ENCODE measurements at places on chromosomes 2 and 18.

DNA sequence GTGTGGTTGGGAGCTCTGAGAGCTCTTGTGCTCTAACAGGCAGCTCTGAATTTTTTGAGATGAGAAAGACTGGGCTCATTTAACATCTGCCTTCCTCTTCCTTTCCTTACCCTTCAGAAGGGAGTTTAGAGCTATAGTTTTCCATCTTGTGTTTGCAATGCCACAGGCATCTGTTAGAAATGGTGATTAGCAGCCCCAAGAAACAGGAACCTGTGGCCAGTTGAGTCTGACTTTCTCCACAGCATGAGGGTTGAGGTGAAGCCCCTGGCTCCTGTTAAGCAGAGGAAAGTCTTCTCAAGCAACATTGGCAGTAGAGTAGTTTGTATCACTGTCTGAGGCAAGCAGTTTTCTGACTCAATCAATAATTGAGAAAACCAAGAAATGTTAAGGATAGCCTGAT lies 577.4 kb downstream of the ZEB2 start:
- DNase-seq = peak; percentile 71

GRCh38 chr2:8094526-8094925 lies 587.3 kb upstream of the ID2 start:
- DNase-seq = no peak

DNA sequence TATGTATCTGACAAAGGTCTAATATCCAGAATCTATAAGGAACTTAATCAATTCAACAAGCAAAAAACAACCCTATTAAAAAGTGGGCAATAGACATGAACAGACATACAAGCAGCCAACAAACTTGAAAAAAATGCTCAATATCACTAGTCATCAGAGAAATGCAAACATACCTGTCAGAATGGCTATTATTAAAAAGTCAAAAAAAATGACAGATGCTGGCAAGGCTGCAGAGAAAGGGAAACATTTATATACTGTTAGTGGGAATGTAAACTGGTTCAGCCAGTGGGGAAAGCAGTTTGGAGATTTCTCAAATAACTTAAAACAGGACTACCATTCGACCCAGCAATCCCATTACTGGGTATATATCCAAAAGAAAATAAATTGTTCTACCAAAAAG lies 21.6 kb downstream of the SESTD1 start:
- DNase-seq = no peak

DNA sequence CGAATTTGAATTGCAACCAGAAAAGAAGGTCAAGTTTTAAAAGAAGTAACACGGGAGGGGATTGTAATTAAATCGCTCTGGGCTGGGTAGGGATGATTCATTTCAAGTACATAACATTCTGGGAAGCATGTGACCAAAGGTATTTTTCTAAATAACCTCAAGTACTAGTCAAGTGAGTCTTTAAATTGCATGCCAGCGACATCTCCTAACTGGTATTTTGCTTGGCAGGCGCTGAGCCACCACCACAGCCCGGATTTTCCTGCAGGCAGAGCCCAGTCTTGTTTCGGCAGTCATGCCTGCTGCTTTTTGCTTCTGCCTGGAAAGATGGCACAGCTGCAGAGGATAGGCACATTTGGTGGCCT lies 33.7 kb upstream of the NPAS2 start:
- DNase-seq = no peak

GRCh38 chr18:3526421-3527354 lies 76.7 kb downstream of the TGIF1 start:
- peak; percentile 26 for DNase-seq

GRCh38 chr2:50026236-50026635 lies 871.9 kb upstream of the FSHR start:
- DNase-seq = no peak

GRCh38 chr18:68234131-68234530 lies 480.8 kb downstream of the TMX3 start:
- DNase-seq = no peak

DNA sequence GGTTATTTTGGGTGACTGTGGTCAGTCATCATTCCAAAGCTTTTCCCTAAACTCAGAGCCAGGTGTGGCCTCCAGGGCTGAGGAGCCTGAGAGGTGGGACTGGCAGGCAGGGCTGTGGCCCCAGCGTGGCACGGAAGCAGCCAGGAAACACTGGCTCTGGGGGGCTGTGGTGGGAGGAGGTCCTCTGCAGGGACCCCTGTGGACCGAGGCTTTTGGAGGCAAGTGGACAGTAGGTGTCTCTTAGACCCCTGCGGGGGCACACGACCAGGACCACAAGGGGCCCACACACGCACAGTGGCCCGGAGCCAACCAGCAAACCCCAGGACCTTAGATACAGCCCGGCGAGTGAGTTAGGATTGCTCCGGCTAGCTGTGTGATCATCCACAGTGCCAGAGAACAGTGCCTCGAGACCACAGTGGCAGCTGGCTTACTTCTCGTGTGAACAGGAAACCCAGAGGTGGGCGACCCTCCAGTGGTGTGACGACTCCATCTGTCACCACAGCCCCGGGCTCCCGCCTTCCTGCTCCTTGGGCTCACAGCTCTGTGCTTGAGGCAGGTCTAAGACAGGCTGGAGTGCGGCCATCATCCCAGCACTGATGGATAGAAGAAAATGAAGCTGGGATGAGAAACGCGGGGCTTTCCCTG lies 1.6 kb upstream of the RTP5 start:
- DNase-seq = no peak

- no peak for DNase-seq
Measured at GRCh38 chr2:49827366-49827765, 673.1 kb upstream of the FSHR start.

- peak; percentile 90 for DNase-seq
Measured at GRCh38 chr2:38076152-38076709, 280 bp upstream of the CYP1B1 start.

- no peak for DNase-seq
Measured at GRCh38 chr2:204255526-204255925, 289.7 kb upstream of the PARD3B start.

GRCh38 chr2:135818937-135819610 lies 17.9 kb downstream of the LCT start:
- peak; percentile 88 for DNase-seq

DNA sequence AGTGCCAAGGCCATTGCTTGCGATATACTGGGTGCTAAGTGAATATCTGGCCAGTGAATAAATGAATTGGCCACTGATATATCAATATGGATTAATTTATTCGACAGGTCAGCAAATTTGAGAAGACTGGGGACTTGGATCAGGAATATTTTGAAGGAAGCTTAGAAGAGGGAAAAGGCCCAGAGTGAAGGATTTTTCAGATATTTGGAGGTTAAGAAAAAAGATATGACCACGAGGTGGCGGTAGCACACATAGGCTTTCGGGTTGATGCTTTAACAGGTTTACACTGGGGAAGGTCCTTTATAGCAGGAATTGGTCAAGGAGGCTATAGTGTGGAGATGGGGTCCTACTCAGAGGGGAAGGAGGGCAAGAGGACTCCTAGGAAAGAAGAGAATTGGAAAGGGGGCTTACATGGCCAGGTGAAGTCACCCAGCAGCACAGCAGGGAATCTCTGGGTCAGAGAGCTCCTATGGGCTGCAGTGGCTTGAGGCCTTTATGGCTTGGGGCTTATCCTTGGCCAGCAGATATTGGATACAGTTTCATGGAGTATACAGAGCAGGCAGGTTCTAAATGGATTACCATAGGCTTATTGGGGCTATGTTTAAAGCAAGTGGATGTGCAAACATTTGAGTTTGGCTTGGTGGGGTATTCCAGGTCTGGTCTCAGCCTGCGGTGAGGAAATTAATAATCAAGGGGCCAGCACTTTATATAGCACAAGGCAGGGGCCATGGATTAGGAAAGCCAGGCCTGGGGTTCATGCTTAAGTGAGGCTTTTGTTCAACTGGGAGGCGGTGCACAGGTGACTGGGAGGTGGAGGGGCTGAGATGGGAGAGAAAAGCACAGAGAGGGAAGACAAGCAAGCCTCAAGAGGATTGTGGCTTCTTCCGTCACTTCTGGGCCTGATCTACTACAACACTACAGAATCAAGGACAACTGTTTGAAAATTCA lies 9.7 kb downstream of the IL1RN start:
- DNase-seq = peak; percentile 71

- DNase-seq = no peak
Measured at GRCh38 chr2:241458687-241459086, 49.7 kb downstream of the STK25 start.

DNA sequence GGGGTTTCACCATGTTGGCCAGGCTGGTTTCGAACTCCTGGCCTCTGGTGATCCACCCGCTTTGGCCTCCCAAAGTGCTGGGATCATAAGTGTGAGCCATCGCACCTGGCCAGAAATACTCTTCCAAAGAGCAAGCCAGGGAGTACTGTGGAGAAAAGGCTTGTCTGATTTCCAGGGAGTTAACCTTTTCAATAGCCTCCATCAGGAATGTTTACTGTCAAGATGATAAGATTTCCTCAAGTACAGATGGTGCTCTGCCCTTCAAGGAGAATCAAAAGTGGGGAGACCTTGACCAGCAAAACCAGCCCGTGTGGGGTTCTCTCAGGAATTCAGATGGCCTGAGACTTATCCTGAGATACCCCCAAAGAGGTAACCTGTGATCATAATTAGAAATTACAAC lies 237.2 kb downstream of the PRKCE start:
- DNase-seq = no peak

DNA sequence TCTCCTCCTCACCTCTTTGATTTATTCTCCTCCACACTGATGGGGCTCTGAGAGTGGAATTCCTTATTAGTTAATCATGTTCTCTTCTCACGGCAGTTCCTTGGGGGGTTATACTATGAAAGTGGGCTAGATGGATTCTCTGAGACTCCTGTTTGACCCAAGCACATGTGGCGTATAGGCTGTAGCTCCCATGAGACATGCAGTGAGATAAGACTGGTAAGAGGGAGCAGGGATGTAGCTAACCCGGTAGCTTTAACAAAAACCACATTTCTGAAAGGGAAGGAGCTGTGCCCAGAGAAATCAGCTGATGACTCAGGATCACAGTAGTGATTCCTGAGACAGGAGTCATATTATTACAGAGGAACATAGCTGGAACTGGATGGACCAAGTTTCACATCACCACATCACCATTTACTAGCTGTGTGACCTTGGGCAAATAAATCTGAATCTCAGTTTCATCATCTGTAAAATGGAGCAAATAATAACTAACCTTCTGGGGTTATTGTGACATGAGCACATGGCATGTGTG lies 82.9 kb downstream of the CRIM1 start:
- DNase-seq = no peak

GRCh38 chr2:232395586-232395985 lies 11.1 kb upstream of the ALPG start:
- no peak for DNase-seq

- DNase-seq = peak; percentile 56
Measured at GRCh38 chr2:70009762-70010575, 48.5 kb upstream of the ASPRV1 start.

GRCh38 chr2:34486965-34487364 lies 887.9 kb upstream of the FAM98A start:
- DNase-seq = no peak

- no peak for DNase-seq
Measured at GRCh38 chr2:2645162-2645855, 314.2 kb upstream of the MYT1L start.

DNA sequence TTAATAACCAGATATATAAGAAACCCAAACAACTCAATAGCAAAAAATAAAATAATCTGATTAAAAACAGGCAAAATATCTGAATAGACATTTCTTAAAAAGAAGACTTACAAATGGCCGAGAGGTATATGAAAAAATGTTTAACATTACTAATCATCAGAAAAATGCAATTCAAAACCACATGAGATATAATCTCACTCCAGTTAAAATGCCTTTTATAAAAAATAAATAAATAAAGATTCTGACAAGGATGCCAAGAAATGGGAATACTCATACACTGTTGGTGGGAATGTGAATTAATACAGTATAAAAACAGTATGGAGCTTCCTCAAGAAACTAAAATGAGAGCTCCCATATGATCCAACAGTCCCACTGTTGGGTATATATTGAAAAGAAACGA lies 33.9 kb upstream of the BMP10 start:
- DNase-seq = no peak

DNA sequence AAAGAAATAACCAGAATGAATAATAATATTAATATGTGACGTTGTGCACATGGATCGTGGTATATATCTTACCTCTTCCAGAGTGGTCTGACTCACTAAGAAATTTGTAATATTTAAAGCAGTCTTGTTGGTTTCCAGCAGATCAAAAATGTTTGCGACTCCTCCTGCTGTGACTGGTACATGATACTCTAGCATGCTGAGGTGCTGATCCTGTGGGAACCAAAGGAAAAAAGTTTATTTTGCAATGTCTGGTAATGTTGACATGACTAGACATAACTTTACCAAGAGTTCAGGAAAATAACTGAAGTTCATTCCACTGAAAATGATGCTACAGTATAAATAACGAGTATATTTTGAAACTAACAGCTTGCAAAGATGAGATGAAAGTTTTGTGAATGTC lies 124.5 kb upstream of the BARD1 start:
- no peak for DNase-seq

DNA sequence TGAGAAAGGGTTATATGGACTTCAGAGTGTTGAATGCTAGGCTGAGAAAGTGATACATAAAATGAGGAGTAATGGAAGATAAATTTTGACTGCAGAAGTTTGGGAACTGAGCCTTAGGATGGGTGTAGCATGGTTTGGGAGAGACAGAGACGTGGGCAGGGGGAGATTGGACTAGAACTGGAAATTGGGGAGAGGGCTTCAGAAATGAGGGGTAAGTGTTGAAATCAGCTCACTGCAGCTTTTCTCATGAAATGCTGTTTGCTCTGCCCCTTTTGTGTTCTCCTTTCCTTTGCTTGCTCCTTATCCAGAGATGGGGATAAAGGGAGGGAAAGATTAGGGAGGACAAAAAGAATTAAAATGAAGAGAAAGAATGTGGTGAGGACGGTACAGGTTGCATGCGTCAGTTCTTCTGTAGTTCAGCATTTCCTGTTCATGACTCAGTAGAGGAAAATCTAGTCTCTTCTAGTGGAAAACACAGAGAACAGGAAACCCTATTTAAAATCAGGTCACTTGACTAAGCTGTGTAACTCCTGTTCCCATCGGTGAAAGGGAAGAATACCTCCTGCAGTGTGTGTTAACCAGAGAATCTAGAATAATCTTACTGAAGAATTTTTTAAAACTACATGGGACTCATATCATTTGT lies 105.6 kb downstream of the CRIM1 start:
- DNase-seq = no peak

GRCh38 chr2:112529757-112530156 lies 12.5 kb upstream of the POLR1B start:
- DNase-seq = no peak

DNA sequence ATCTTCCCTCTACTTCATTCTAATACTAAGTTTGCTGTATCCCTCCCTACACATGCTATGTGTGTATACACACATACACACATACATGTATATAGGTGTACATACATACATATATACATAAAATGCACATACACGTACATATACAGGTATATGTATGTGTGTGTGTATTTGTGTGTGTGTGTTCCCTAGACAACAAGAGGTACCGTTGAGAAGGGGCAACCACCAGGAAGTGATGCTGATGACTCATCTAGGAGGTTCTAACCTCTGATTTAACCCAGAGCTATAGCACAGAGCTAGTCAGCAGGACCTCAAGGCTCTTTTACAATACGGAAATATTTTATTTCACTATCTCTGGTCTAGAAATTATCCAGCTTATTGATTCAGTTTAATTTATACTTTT lies 139.2 kb downstream of the LAMA3 start:
- DNase-seq = peak; percentile 83

Measured in NB4 (cell line).